ENCODE measurements at places on chromosomes 11 and 22.

- DNase-seq = no peak
These were observed 770 bp downstream of the SLC7A4 start for GRCh38 chr22:21031545-21032036.

DNA sequence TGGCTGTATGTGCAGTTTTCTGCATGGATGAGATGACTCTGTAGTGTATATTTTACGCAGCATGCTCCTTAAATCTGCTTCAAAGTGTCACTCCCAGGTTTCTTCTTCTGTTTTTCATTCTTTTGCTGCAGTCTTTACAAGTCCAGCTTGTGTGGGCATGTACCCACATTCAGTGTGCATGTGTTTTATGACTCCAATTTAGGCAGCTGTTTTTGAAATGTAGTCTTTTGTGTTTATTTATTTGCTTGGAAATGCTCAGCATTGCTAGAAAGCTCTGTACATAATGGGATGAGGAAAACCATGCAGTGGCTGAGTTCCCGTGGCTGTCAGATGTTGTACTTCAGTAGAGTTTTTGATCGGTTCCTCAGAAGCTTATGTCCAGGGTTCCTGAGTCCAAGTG is 138.5 kb downstream of the ARHGAP42 start:
- DNase-seq = no peak

DNA sequence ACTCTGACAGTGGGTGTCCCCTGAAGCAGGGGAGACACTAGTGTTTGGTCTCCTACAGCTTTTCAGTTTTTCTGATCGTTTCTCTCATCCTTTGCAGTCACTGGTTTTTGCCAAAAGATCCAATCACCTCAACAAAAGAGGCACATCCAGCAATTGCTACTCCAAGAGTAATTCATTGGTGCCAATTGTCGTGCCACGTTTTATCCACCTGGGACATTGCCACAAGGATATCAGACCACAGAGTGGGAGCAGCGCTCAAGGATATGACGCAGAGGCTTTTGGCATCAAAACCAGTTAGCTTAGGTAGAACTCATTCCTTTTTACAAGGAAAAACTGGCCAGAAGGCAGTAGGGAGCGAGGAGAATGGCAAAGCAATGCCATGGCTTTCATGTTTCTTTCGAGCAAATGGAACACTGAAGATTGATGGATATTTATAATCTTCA is 40.9 kb upstream of the BLID start:
- no peak for DNase-seq

DNA sequence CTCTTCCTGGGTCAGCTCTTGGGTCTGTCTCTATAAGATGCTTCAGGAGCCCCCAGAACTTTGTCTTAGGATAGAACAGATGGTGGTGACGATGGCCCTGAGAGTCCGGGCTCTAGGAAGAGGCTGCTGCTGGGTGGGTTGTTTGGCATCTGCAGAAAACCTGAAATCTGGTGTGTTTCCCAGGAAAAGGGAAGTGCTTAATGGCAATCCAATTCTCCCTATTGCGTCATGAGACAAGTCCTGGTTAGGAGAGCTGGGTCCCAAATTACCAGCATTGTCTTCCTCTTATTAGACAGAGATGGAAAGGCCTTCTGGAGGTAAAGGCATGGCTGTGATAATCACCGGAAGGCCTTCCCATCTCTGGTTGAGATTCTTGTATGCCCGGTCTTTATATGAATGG is 48.9 kb upstream of the GRAMD1B start:
- no peak for DNase-seq

DNA sequence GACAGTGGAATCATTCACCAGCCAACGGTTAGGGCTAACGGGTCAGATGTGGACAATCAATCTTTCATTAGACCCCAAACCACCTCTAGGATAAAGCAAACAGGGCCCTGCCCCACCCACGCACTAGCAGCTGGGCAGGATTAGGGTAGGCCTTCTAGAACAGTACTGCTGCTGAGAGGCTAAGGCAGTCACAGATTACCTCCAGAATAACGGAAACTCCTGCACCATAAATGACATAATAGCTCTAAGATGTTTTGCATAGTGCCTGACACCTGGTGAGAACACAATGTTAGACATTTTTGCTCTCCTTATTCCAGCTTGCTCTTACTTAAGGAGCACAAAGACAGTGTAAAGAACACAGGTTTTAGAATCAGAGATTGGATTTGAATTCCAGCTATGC is 1.8 kb downstream of the SYTL2 start:
- no peak for DNase-seq

DNA sequence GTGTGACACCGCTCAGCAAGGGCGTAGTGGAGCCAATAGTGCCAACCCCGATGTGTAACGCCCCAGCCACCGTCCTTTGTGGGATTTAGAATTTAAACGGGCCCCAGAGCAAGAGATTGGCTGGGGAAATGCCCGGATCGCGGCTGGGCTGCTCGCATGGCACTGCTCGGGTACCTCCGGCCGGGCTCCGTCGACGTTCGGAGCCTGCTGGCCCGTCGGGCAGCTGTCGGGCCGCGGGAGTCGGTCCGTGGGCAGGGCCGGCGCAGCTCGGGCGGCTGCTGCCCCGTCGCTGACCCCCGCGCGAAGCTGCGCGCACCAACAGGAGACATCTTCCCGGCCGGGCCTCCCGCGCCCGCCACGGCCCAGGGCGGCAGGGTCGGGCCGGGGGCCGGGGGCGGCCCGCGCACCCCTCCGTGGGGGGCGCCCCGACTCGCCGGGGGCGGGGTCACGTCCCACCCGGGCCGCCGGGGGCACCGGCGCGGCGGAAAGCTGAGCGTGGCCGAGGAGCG is 1.3 kb upstream of the KDM2A start:
- peak; percentile 53 for DNase-seq

GRCh38 chr22:29531419-29531818 is 22.1 kb downstream of the THOC5 start:
- no peak for DNase-seq

All from endothelial cell (in vitro differentiated cells).